NCI-H460 (cell line): ENCODE measurements at places on chromosomes 6 and 20. TPM values are rescaled to one million over a fixed set of nuclear protein-coding genes. Genes with fewer than 3 reads are reported as not detected.

GRCh38 chr20:19934792-19935491 lies 82.2 kb upstream of the NAA20 start:
- DNase-seq, result no peak

DNA sequence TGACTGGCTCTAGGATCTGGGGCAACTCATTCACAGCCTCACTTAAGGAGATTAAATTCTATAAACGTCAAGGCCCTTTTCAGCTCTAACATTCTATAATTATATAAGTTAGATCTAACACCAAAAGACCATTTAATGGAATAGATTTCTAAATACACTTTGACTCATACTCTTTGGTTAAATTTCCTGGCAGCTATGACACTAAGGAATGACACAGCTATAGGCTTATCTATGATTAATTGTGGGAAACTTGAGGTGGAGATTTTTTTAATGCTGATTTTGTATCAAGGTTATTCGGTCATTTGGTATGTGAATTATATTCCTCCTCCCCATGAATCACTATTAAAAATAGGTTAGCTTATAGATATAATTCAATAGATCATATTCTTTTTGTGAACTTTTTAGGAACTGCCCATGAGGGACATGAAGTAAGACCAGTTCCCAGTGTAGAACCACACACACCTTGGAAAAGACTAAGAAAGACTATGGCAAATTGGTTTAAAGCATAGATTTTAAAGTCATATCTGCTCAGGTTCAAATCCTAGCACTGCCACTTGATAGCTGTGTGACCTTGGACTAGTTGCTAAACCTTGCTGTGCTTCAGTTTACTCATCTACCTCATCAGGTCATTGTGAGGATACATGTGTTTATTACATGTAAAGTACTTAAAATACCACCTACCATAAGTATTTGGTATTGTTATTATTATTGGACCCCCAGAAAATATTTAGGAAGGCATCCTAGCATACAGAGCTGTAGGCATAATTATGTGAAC lies 116.0 kb downstream of the CRYBG1 start:
- DNase-seq, result no peak

GRCh38 chr6:48073976-48074767 lies 36.8 kb downstream of the PTCHD4 start:
- DNase-seq, result no peak

DNA sequence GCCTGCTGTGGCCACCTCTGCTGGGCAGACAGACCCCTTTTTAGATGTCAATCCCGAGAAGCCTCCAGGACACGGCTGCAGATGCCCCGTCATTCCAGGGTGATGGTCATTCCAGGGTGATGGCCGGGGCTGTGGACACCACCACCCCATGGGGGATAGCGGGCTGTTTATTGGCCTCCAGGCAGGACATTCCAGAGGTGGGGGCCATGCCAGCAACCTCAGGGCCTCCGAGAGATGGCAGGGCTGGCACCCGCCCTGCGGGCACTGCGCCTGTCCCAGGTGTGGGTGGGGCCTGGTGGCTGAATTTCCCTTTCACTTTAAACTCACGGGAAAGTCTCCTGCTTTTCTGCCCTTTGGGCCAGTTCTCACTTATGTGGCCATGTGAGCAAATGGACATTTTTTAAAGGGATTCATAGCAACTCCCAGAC lies 14.5 kb downstream of the COL9A3 start:
- DNase-seq, result no peak

The SLC22A2 gene
- not detected in 2 replicates for total RNA-seq

The IRAK1BP1 gene
- 11.3 and 12.2 TPM in 2 replicates for total RNA-seq
